ENCODE measurements at places on chromosomes 5 and 9.

DNA sequence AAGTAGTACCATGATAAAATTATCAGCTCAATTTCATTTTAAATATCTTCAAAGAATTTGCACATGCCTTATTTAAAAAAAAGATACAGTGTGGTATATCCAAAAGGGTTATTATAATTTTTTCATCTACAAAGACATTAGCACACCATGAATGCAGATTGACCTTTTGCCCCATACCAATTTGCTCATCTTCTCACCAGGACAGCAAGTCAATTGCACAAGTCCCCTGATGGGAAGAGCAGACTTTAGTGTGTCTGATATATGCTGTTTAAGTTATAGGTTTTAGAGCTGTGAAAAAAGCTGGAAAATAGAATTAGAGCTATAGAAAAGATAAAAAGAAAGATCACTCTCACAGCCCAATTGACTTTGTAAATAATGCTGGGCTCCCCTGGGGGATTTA lies 325.8 kb upstream of the CDH6 start:
- no peak for DNase-seq

- DNase-seq, result peak; percentile 11
These were observed at the start of gene SPATA6L for GRCh38 chr9:4666042-4666699. Gene SPATA6L, minus strand, starts transcription at chr9:4666480. Its CDS starts 230 bp downstream, at chr9:4666250.

GRCh38 chr9:136808806-136809158 lies 1.0 kb downstream of the RABL6 start:
- DNase-seq, result no peak

DNA sequence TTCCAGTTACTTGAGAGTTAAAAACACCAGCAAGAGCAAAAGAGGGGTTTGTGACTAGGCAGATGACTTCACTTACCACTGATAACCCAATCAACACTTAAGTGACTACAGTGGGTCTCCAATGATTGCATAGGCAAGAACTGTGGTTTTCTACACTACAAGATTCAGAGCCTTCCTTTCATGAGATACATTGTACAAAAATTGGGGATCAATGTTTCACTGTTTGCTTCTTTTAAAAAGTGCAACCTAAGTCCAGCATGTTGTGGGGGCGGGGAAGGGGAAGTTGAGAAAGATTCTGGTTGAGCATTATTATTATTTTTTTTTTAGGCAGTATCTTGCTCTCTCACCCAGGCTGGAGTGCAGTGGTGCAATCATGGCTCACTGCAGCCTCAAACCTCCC lies 3.6 kb downstream of the IQGAP2 start:
- no peak for DNase-seq

DNA sequence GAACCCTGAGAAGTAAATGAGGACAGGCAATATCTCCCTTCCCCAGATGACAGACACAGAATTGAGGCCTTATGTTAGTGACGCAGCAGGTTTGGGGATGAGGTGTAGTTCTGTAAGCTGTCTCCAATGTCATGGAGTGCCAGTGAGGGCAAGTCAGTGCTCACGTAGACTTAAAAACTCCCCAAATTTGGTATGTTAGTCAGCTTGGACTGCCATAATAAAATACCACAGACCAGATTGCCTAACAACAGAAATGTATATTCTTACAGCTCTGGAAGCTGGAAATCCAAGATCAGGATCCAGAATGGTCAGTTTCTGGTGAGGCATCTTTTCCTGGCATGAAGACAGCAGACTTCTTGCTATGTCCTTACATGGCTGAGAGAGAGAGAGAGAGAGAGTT lies 14.9 kb downstream of the FOXI1 start:
- DNase-seq, result no peak

GRCh38 chr5:50745221-50745910 lies 78.9 kb downstream of the PARP8 start:
- DNase-seq, result no peak

GRCh38 chr5:38780316-38780715 lies 65.5 kb upstream of the OSMR start:
- DNase-seq, result no peak
